ENCODE measurements at places on chromosomes 11 and 22.

DNA sequence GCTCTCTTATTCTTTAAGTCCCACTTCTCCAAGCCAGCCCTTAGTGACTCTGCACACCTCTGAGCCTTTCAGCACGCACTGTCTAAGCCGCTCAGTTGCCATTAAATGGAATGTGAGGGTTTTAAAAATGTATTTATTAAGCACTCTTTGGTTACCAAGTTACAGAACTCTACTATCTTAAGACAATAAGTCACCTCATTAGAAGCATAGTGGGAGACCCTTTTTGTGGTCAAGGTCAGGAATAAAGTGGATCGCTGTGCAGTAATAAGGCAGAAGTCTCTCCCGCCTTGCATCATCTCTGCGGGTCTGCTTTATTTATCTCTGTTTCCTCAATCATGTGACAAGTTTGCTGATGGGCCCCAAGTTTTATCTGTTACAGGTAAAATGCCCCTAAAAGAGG lies 11.9 kb downstream of the SLC25A18 start:
- DNase-seq, result no peak

DNA sequence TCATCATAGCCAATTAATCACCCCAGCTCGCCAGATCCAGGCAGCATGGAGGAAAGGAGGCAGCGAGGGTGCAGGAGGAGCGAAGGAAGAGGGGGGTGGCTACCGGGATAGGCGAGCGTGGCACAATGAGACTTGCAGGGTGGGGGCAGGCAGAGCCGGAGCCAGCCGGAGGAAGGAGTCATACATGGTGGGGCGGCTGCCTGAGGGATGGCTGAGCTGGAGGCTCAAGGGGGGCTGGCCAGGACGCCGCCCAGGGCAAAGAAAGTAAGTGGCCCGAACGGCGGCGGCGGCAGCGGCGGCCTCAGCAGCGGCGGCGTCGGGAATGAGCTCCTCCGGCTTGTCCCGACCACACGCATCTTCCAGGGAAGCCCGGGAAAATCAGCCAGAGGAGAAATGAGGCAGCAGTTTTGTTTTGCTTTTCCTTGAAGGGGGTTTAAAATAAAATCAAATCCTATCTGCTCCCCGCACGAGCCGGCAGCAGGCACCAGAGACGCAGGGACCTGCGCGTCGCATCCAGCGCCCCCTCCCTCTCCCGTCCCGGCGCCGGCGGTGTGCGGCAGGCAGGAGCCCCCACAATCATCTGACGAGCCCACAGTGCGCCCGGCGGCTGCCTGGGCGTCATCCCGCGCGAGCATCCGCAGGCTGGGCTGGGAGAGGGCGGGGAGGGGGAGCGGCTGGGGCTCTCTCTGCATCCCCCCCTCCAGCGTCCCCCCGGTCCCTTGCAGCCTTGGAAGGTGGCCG lies 263.6 kb downstream of the CTTN start:
- no peak for DNase-seq

DNA sequence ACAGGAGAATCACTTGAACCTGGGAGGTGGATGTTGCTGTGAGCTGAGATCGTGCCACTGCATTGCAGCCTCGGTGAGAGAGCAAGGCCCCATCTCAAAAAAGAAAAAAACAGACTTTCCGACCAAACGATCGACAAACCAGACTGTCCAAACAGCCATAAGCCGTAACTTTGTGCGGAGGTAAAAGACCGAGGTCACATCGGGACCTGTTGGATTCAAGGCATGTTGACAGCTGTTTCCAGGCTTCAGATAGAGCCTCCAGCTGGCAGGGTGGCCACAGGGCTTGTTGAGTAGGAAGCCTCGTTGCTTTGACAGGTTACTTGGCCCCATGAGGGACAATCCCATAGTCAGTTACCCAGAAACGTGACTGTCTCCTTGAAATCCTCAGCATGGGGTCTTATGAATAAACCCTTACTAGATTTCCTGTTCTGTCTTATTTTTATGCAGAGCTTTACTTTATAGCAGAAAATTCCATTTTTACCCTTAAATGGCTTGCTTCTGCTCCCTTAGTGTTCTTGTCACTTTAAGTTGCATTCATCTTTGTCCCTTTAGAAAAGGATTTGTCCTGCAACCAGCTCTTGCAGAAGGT lies 22.3 kb downstream of the PPARA start:
- no peak for DNase-seq

- peak; percentile 22 for DNase-seq
Measured at GRCh38 chr22:29308791-29309262, 2.4 kb downstream of the GAS2L1 start.

DNA sequence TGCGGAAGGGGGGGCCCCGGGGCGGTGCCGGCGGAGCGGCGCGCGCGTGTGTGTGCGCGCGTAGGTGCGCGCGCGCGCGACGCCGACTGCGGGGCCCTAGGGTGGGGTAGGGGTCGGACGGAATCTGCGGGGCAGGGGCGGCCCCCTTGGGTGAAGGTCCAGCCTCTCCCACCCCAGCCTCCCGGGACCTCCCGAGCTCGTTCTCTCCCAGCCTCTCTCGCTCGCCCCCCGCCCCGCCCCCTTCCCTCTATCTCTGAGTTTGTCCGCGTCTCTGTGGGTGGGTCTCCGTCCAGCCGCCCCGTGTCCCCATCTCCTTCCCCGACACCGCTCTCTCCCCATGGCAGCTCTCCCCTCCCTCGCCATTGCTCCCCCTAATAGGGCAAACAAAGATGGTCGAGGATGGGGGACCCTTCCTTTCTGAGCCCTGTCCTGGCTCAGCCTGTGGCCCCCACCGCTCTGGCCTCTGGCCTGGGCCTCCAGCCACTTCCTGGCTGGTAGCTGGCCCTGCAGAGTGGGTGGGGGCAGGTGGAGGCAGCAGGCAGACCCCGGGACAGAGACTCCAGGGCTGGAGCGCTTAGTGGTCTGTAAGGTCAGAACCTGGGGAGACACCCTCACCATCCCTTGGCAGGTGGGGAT lies 33.0 kb upstream of the PRR5 start:
- no peak for DNase-seq

GRCh38 chr22:23281406-23282088 lies 101.2 kb downstream of the BCR start:
- peak; percentile 84 for DNase-seq

DNA sequence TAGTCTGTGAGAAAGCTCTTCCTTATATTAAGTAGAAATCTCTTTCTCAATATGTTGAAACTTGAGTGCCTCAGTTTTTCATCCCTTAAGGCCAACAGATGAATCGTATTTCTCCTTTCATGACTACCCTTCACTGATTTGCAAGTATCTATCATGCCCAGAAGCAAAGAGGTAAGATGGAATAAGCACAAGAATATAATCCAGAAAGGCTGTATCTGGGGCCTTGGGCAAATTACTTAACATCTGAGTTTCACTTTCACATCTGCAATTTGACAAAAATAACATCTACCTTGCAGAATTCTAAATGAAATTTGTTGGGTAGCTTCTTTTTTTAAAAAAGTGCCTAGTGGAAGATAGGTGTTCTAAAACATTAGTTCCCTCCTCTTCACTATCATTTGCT lies 552.4 kb upstream of the ANO5 start:
- no peak for DNase-seq

GRCh38 chr22:47858773-47859306 lies 1096.4 kb downstream of the TBC1D22A start:
- DNase-seq, result no peak

DNA sequence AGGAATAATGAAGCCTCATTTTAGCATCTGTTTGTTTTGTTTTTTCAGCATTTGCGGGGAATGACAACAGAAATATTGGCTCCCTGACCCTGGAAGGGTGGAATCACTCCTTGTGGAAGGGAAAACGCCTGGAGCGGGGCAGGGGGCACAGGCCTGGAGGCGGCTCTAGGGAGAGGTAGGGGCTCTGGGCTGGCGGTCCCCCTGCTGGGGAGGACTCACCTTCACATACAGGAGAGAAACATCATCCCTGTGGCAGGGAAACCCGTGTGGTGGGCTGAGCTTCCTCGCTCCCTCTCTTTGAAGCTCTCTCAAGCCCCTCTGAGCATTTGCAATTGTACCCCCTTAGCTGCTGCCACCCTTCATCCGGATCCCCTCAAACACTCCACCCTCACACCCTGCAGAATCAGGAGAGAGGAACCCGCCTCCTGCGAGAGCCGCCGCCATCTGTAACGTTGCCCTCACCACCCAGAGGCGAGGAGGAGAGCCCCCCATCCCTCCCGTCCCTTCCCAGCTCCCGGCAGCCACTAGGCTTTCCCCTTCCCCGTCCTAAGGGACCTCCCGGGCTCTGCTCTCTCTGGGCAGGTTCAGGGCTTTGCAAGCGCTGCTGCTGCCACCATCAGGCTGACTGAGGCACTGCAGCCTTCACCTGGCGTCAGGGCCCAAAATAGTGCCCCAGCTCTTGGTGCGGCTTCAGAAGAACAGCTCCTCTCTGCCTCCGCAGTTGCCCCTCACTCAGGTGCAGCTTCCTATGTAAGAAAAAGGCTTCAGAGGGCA lies 10.4 kb downstream of the KIRREL3 start:
- peak; percentile 47 for DNase-seq

DNA sequence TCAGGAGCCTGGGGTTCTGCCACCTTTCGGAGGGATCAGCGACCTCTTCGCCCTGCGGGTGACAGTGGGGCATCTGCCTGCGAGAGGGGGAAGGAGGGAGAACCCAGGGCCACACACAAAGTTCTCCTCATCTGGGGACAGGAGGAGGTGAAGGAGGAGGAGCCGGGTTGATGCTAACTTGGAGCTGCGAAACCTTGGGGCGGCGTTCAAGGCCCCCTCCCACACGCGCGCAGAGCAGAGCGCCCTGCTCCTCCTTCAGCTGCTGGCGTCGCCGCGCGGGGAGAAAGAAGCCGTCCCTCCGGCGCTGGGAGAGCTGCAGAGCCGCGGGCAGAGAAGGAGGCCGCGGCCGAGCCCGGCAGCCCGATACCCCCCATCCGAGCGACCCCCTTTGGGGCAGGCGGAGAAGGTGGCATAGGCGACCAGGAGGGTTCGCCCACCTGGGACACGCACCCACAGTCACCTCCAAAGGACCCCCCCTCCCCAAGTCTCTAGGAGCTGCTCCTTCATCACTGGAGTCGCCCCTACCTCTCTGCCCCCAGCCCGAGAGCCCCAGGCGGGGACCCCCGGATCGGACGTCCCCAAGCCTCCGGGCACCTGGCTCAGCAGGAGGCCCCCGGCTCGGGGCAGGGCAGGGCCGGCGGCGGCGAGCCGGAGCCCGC lies at the start of gene RASD2:
Gene RASD2 (plus strand): TSS at position 237 of the 659 bp plus-strand sequence. CDS start 5,979 bp downstream, outside the sequence.
- no peak for DNase-seq

DNA sequence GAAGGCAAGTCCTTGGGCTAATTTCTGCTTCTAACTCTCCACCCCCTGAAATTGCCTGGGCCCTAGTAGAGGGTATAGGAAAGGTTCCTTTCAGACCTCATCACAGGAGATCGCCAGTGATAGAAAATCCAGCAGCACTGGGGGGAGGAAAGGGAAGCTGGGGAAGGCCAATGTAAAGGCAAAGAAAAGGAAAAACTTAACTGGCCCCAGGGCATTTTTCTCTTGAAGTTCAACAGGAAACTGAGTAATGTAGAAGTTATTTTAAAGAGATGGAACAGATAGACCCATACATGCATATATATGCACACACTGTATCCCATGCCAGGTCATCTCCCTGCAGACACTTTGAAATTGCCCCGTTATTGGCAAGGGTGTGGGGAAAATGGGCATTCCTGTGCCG lies 134.0 kb downstream of the TRIM44 start:
- DNase-seq, result no peak

GRCh38 chr22:48821727-48822126 lies 1005.9 kb downstream of the BRD1 start:
- DNase-seq, result no peak

DNA sequence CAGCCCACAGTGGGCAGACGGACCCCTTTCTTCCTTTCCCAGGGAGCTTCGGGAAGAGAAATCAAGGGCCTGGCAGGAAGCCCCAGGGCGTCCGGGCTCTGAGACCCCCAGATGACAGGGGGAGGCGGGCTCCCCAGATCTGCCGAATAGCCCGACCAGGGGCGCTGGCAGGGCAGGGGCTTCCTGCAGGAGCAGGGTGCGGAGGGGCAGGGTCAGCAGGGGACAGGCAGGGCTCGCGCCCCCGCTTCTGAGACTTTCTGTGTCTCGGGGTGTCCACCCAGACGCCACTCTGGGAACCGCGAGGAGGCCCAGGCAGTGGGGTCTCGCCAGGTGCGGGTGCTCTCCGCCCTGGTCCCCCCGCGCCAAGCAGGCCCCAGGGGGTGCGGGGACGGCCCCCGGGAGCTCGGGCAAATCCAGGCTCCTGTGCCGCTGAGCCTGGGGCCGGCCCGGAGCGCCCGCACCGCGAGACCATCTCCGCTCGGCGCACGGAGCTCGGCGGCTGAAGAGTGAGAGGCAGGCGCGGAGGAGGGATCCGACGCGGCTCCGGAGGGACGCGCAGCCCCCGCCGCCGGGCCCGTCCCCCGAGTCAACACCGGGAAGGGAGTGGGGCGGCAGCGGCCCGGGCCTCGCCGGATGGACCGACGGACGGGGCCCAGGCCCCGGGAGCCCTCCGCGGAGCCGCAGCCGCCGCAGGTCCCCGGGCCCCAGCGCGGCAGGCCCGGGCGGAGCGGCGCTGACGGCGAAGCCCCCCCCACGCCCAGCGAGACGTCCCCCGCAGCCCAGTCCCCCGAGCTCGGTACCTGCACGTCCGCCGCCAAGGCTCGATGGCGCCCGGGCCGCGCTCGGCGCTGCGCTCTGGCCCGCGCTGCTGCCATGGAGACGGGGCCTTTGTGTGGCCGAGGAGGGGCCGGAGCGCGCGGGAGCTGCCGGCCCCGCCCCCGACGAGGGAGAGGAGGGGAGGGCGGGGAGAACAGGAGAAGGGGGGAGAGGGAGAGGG lies at the start of gene PLXNB2:
Gene PLXNB2 (minus strand): TSS at position 894 of the 997 bp plus-strand sequence. CDS start 17,062 bp downstream, outside the sequence.
- DNase-seq, result peak; percentile 53

- DNase-seq, result no peak
Measured at GRCh38 chr11:95676308-95676707, 113.3 kb downstream of the FAM76B start.

DNA sequence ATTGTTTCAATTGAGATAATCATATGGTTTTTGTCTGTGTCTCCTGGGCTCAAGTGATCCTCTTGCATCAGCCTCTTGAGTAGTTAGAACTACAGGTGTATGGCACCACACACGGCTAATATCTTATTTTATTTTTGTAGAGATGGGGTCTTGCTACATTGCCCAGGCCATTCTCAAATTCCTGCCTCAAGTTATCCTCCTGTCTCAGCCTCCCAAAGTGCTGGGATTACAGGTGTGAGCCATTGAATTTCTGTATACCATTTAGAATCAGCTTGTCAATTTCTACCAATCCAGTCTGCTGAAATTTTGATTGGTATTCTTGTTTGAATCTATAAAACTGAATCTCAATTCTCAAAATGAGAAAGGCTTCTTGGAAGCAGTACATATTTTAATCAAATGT lies 10.4 kb upstream of the KAT5 start:
- DNase-seq, result no peak

- DNase-seq, result no peak
Measured at GRCh38 chr11:13206086-13206640, 71.4 kb upstream of the BMAL1 start.
